IMR-90 (cell line): ENCODE measurements at places on chromosomes 5 and 9. TPM values are rescaled to one million over a fixed set of nuclear protein-coding genes. Genes with fewer than 3 reads are reported as not detected.
A peak's percentile ranks its signal among the peaks of the same experiment; 100 is the strongest.

- no peak for DNase-seq
These were observed 154.9 kb upstream of the DAPK1 start for GRCh38 chr9:87342743-87343142.

DNA sequence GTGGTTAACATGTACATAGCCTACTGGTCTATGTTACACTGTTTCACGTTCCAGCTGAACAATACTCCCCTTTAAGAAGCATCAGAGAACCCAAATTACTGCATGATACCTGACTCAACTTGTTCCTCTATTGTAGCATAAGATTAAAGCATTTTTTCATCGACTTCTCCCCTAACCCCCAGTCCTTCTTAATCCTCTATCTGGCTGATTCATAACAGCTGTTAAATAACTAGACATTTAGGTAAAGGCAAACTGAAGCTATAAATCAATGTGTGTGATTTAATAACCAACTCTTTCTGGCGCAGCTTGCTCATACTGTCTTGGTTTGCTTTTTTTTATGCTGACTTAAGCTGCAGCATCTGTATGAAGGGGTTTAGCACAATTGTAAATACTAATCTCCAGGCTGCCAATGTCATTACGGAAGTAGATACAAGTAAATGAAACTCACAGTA lies 94.2 kb upstream of the MTAP start:
- DNase-seq: no peak

- no peak for DNase-seq
These were observed 494.9 kb upstream of the MEF2C start for GRCh38 chr5:89377767-89378455.

GRCh38 chr5:165258197-165258771 lies 1752.9 kb downstream of the MAT2B start:
- DNase-seq: no peak

GRCh38 chr5:147981074-147981473 lies 74.7 kb upstream of the C5orf46 start:
- no peak for DNase-seq

- peak; percentile 47 for DNase-seq
These were observed 6.1 kb downstream of the SARDH start for GRCh38 chr9:133731876-133732638.

DNA sequence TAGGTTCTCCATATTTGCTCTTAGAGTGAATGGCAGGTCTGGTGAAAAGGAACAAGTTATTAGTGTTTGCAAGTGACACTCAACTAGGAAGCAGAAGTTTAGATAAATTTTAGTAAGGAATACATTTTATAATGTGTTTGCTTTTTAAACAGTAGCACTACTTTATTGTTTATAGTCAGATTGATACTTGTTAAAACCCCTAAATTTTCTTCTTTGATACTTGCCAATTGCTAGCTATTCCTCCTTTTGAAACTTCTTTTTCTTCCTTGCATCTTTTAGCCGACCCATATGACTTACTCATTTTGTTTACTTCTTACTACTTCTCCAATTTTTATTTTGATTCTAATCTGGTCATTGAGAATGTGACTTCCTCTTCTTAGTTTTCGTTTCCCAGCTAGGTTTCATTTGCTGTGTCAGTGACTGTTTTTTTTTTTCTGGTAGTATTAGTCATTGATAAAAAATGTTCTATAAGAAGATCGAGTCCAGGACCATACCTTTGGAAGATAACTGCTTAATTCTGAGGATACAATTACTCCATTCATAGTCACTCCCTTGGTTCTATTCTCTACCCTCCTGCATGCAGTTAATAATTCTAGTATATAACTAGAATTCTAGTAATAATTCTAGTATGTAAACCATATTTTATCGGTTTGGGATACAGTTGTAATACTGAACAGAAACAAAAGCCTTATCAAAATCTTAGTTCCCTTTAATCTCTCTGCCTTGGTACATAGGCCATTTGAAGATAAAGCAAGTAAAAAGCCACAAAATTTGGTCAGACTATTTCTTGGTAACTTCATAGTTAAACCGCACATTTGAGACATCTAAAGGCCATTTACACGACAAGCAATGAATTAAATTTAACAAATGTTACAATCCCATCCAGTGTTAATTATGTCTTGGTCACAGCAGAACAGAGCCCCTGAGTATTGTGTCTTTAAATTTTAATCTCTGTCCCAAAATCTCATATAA lies 2.8 kb upstream of the RICTOR start:
- peak; percentile 56 for DNase-seq

DNA sequence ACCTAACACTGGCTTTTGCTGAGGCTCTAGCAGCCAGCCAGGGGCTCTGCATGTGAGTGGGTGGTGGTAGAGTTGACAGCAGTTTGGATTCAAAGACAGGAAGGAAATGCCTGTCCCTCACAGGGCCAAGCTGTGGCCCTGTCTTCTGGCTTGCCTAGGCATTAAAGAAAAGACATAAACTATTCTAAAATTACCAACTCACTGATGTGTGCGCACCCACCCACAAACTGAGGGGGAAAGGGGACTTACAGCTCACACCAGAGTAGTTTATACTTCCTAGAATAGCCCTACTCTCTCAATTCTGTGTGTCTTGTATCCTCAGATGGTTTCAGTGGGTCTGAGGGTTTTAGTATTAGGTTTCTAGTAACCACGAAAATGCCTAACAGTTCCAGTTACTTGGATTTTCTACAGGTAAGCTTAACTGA lies 18.3 kb upstream of the IL13 start:
- DNase-seq: no peak

GRCh38 chr5:40277161-40277906 lies 402.4 kb upstream of the PTGER4 start:
- DNase-seq: no peak

- no peak for DNase-seq
These were observed 78.5 kb downstream of the RGS3 start for GRCh38 chr9:113542006-113542405.

- DNase-seq: no peak
These were observed 41.1 kb upstream of the ICE1 start for GRCh38 chr5:5381310-5381913.

DNA sequence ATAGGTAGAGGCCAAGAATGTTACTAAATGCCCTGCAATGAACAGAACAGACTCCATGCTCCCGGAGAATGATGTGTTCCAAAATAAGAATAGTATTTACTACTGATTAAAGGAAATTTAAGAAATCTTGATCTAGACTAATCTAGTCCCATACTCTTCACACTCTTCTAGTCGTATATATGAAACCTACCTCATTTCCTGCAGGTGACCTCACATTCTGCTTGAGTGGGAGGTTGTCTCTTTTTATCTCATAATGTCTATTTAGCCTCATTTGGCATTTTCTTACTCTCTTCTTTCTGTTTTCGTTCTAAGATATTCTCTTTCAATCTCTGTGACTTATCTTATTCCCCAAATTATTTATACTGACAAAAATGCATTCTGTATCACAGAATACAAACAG lies 9.2 kb upstream of the SHOC1 start:
- DNase-seq: no peak

DNA sequence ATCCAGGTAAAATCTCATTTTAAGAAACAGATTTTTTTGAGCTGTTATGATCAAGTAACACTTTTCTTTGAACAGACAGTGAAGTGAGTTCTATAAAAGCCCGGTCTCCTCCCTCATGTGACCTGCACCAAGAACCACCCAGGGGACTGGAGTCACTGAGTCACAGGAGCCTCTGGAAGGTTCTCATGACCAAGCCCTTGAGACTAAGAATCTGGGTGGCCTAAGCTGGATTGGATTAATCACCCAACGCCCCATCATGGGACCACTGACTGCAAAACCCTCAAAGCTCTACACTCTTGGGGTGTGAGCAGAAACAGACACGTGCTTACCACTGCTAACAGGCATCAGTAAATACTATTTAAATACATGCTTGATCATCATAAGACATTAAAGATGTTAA lies 48.4 kb downstream of the SECISBP2 start:
- no peak for DNase-seq

- peak; percentile 38 for DNase-seq
These were observed 3.7 kb upstream of the FAM78A start for GRCh38 chr9:131279863-131280570.

DNA sequence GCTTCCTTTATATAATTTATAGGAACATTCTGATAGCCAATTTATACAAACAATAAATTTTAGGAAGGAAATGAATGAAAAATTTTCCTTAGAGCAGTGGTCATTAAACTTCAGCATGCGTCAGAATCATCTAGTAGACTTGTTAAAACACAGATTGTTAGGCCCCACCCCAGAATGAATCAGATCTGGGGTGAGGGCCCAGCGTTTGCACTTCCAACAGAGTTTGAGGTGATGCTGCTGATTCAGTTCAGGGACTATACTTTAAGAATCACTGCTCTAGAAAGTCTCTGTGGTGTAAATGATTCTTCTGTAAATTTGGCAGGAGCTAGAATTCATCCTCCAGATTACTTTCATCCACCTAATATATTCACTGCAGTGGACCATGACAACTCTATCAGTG lies 80.4 kb downstream of the SLC12A2 start:
- peak; percentile 60 for DNase-seq

DNA sequence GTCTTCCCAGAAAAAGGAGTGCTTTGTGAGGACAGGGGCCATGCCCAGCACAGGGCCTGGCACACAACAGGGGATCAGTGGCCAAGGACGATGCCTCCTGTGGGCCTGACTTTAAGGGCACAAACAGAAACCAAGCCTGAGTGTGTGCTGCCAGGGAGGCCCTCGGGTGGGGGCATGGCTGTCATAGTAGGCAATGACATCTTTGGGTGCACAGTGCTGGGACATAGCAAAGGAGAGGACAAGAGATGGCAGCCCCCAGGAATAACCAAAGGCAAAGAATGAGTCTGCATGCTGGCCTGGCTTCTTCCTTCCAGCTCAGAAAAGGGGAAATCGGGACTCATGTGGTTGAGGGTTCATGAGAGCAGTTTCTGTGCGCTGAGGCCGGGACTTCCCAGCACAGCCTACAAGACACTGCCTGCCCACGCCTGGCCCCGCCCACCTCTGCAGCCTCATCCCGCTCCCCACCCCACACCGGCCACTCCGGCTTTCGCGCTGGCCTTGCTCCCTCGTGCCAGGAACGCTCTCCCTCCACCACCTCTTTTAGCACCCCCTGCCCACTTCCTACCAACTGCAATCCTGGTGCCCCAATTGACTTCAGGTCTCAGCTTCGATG lies 13.8 kb upstream of the LHX2 start:
- DNase-seq: peak; percentile 19

DNA sequence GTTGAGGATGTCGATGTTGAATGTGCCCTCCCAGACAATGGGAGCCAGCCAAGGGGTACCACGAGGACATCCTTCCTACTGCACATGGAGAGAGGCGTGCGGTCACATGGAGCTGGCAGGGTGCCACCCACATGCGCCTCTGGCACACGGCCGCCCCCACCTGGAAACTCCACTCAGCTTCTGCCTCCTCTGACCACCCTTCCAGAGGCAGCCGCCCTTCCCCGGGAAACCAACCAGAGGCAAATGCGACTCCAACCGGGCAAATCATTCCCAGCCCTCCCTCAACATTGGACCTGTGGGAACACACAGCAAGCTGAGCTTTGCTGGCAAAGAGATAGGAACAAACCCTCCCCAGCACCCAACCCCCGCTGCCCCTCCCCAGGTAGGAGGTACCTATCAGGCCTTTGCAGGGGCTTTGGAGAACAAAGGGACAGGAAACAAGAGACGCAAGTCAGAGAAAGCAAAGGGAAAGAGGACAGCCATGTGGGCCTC lies 17.5 kb downstream of the ABO start:
- DNase-seq: no peak

DNA sequence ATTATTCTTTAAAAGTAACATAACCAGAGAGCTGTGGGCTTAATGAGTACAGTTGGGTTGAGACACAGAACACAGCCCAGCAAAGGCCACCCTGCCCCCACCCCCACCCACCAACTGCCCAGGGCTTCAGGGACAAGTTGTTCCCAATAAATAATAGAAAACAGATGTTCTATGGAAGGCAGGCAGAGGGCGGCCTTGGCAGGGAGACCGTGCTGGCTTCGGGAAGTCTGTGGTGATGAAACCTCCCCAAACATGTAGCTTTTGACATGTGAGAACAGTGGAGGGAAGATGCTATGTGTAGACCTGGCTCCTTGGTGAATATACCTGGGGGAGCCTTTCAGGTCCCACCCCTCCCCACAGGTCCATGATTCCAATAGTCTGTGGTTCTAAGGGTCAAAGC lies 10.0 kb downstream of the TRAF1 start:
- peak; percentile 64 for DNase-seq

DNA sequence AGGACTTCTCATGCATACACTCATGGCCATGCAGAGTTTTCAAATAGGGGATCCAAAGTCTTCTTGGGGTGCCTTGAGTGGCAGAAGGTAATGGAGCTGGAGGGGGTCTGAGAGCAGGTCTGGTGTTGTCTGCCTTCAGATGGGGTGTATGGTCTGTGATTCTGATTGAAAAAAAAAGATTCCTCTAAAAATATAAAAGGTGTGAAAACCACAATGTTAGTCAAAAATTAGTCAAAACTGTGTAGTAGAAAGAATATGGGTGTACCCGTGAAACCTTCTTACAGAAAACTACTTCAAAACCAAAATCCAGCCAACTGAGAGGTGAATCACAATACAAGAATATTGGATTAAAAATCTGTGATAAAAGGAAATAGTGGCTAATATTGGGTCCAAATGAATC lies 20.1 kb downstream of the DOCK2 start:
- DNase-seq: no peak

DNA sequence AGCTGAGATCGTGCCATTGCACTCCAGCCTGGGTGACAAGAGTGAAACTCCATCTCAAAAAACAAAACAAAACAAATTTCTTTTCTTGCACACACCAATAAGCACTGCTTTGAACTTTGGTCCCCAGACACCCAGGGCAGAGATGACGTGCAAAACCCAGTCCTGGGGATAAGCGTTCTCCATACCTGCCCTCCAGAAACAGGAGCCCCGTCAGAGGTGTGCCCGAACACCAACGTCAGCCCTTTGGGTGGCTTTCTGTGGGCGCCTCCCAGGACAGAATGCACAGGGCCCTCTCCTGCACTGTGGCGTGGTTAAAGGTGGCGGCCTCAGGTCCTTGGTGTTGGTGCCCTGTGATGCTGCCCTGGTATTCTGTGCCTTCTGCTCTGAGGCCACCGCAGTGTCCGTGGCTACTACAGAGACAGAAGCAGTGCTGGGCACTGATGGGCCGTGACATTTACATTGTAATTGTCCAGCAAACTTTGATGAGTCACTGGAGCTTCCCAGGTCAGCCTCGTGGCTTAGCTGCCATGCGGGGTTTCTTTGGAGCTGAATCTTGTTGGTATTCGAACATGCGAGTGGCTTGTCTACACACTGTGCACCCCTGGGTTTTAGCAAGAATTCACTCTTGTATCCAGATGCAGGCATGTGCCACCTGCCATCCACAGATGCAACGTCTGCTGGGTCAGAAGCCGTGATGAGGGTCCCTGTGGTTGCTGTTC lies 9.8 kb downstream of the PPP1R26 start:
- no peak for DNase-seq

TGFBI gene
- 1,362 and 1,551 TPM in 2 replicates for polyA plus RNA-seq

OTP gene
- polyA plus RNA-seq: not detected in 2 replicates

ARID3C gene
- polyA plus RNA-seq: 0.07 TPM in 1 of 2 replicates, not detected in the other

LVRN gene
- polyA plus RNA-seq: 0.06 and 0.10 TPM in 2 replicates

SH3RF2 gene
- polyA plus RNA-seq: 1.3 and 1.7 TPM in 2 replicates

MYO10 gene
- polyA plus RNA-seq: 39.9 and 41.9 TPM in 2 replicates

EGFLAM gene
- polyA plus RNA-seq: 0.62 and 0.77 TPM in 2 replicates

CNTFR gene
- polyA plus RNA-seq: not detected in 2 replicates

SOWAHA gene
- 0.03 TPM in 1 of 2 replicates, not detected in the other for polyA plus RNA-seq

NUDT2 gene
- polyA plus RNA-seq: 32.8 and 36.6 TPM in 2 replicates

GRM6 gene
- polyA plus RNA-seq: not detected in 2 replicates

FOXD4L6 gene
- not detected in 2 replicates for polyA plus RNA-seq
